ENCODE measurements at places on chromosomes 1 and 21. TPM values are rescaled to one million over a fixed set of nuclear protein-coding genes. Genes with fewer than 3 reads are reported as not detected.

GRCh38 chr21:25537174-25537573 lies 70.1 kb downstream of the MRPL39 start:
- DNase-seq = no peak

DNA sequence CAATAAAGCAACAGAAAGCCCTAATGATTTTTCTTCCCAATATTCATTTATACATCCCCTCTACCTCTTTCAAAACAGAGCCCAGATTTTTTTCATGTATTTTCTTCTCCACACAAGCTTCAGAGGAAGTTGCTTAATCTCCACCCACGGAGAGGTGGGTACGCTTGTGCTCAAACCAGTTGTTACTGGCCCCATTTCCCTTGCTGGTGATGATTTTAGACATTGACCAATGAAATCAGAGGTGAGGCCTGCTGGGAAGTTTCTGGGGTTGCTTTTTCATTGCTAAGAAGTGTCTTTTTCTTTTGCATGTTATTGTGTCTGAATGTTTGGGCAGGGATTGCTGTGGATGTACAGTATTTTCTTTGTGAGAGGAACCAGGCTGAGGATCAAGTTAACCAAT lies 448.1 kb upstream of the B3GALT2 start:
- DNase-seq = no peak

GRCh38 chr1:7345516-7345915 lies 425.6 kb upstream of the VAMP3 start:
- DNase-seq = no peak

DNA sequence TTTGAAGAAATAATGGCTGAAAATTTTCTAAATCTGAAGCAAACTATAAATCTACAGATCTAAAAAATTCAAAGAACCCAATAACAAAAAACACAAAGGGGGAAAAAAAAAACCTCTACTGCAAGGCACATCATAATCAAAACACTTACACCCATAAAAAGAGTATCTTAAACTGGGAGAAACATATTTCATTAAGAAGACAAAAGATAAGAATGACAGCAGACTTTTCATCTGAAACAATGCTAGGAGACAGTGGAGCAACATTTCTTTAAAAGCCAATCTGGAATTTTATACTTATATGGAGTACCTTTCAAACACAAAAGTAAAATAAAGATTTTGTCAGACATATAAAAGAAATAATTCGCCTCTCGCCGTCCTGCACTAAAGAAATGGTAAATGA lies 49.1 kb downstream of the COP1 start:
- no peak for DNase-seq

DNA sequence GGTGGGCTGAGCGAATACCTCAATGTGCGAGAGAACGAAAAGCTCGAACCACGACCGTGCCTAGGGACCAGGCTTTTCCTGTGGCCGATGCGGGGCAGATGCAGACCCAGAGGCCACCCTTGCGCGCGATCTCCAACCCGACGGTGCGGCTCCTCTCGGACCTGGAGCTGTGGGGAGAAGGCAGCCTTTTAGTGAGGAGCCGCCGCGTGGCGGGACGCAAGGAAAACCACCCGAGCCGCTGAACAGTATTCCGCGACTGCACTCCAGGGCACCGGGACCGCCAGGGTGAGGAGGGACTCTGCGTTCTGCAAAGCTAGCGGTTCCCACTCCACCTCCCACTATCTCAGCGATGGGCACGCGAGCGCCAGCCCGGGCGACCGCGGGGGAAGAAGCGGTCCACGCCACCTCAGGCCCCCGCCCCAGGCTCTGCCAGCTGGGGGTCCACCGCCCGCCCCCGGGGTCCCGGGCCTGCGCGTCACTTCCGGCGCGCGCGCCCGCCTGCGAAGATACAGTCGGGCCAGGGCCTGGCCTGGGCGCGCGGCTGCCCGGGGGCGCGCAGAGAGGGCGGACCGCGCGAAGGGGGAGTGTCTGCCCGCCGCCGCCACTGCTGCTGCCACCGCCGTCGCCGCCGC lies 66.5 kb upstream of the PRKACB start:
- DNase-seq = peak; percentile 35

DNA sequence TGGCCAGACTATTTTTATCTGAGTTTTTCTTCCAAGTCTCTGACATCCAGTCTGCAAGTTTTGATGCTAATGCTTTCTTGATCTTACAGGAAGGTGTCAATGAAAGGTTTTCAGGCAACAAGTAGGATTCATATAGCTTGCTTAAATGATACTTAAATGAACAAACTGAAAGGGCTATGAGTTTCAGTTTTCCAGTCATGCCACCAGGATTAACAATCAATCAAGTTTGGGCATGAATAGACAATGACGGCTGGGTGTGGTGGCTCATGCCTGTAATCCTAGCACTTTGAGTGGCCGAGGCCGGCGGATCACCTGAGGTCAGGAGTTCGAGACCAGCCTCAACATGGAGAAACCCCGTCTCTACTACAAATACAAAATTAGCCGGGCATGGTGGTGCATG lies 34.3 kb upstream of the SLC16A1 start:
- no peak for DNase-seq

DNA sequence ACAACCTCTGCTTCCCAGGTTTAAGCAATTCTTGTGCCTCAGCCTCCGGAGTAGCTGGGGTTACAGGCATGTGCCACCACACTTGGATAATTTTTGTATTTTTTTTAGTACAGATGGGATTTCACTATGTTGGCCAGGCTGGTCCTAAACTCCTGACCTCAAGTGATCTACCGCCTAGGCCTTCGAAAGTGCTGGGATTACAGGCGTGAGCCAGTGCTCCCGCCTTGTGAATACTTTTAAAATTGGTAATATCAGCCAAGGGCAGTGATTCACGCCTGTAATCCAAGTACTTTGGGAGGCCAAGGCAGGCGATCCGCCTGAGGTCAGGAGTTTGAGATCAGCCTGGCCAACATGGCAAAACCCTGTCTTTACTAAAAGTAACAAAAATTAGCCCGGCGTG lies 33.7 kb downstream of the ZYG11B start:
- no peak for DNase-seq

GRCh38 chr1:154621875-154622274 lies 13.9 kb upstream of the ADAR start:
- DNase-seq = no peak

DNA sequence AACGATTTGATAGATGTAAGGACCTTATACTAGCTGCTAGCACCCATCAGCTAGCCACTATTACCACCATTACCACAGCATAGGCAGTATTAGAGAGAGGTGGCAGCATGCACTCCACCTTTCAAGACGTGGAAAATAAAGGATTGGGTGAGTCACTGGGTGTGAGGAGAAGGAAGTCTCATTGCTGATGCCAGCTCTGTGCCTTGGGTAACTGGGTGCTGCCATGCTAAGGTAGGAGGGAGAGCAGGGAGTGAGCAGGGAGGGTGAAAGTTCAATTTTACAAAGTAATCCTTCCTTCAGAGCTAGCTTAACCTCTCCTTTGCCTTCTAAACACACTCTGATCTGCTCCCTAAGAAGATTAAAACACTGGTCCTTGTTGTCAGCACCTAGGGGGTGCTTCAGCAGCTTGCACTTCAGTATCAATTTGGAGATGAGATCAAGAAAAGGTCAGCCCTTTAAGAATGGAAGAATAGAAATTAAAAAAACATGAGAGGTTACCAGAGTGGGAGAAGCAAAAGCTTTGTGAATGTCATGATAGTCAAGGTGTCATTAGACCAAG lies 1.8 kb upstream of the LIN9 start:
- DNase-seq = no peak

GRCh38 chr21:36466061-36466511 lies 13.8 kb downstream of the CLDN14 start:
- no peak for DNase-seq

DNA sequence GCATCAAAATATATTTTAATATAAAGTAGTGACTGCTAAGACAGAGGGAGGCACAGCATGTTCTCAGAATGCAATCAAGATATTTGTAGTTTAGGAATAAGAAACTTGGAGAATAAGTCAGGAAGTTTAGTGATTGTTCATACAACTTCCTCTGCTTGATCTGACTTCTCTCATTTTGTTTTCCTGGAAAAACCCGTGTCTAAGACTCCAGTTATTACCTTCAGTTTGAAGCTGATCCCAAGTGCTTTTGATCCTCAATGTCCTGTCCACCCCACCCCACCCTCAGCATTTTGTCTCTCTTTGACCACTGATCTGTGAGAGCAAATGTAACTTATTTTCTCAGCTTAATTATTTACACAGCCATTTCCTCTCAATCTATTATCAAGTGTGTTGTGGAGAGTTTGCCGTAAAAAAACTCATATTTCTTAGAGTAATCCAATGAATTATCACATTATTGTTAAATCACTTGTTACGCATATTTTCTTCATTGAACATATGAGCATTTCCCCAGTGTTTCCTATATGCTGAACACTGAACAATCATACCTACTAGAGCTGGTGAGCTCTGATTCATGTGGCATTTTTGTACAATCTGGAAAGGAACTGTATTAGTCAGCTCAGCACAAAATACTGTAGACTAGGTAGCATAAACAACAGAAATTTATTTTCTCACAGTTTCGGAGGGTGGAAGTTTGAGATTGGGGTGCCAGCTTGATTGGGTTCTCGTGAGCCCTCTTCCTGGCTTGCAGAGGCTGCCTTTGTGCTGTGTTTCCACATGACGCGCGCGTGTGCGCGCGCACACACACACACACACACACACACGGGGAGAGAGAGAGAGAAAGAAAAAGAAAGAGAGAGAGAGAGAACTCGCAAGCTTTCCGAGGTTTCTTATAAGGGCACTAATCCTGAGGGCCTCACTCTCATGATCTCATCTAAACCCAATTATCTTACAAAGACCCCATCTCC lies 65.5 kb upstream of the DPYD start:
- DNase-seq = no peak

Gene IRF2BP2
- 320 TPM for total RNA-seq

Gene OLIG2
- total RNA-seq = not detected

Gene FAM89A
- total RNA-seq = 7.6 TPM

Gene GNG12
- total RNA-seq = 0.35 TPM

Measured in T-cell (primary cell).